K562 (cell line): ENCODE measurements at places on chromosomes 13 and 19.
A peak's percentile ranks its signal among the peaks of the same experiment; 100 is the strongest.

DNA sequence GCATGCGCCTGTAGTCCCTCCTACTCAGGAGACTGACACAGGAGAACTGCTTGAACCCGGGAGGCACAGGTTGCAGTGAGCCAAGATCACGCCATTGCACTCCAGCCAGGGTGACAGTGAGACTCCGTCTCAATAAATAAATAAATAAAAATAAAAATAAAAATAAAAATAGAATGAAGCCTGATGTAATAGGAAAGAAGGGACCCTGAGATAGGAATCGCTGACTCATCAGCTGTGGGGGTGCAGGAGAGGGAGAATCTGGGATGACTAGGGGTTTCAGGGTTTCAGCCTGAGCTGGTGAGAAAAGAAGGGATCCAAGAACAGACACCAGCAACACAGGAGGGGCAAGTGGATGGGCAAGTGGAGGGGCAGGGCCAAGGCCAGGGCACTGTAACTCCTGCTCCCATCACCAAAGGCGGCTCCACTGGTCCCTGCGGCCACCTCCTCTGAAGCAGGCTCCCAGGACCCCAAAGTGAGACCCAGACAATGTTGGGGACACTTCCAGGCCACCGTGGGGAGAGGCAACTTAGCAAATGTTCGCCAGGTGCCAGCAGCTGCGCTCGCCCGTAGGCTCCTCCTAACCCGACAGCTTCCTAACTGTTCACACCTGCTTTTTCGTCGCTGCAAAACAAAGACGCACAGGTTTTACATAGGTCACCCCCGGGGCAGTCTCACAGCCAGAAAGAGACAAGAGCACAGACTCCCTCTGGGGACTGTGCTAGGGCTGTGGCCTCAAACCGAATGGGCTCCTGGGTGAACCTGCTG, 1.2 kb downstream of the HAUS8 start:
- DNase-seq: peak; percentile 51

GRCh38 chr13:42125046-42125445, 76.6 kb downstream of the DGKH start:
- no peak for DNase-seq

- no peak for DNase-seq
Observed at GRCh38 chr19:9531933-9532332, 6.5 kb downstream of the ZNF426 start.

DNA sequence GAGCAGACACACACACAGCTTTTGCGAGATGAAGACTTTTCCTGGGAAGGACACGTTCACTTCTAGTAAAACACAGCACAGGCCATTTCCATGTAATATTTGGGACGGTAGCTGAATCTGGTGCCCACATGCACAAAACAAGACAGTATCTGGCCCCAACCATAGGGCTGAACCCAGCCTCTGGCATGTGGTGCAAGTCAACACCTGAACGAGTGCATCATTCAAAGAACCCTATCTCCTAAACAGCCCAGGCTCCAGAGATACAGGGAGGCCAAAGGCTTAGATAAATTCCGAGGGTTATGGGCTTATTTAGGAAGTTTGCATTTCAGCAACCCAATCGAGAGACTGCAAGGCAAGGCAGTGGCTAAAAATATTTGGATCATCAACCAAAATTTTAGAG, 2.7 kb upstream of the TFDP1 start:
- DNase-seq: no peak

GRCh38 chr13:74560325-74560724, 426.1 kb upstream of the KLF12 start:
- no peak for DNase-seq

GRCh38 chr13:103104340-103104739, 38.1 kb upstream of the SLC10A2 start:
- DNase-seq: no peak

DNA sequence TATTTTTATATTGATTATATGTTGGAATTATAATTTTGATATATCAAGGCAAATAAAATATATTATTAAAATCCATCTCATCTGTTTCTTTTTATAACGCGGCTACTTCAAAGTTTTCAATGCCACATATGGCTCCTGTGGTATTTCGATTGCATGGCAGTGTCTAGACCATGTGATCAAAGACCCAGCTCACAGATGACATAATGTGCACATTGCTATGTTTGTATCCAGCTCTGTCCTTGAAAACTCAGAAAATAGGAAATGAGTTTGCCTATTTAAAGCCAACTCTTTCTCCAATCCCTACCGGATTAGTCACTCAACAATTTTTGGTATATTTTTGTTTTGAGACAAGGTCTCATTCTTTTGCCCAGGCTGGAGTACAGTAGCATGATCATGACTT, 26.2 kb downstream of the TMTC4 start:
- no peak for DNase-seq

- no peak for DNase-seq
Observed at GRCh38 chr13:75136151-75136550, 345.8 kb downstream of the TBC1D4 start.

GRCh38 chr13:72025836-72026235, 158.8 kb upstream of the DACH1 start:
- DNase-seq: no peak

DNA sequence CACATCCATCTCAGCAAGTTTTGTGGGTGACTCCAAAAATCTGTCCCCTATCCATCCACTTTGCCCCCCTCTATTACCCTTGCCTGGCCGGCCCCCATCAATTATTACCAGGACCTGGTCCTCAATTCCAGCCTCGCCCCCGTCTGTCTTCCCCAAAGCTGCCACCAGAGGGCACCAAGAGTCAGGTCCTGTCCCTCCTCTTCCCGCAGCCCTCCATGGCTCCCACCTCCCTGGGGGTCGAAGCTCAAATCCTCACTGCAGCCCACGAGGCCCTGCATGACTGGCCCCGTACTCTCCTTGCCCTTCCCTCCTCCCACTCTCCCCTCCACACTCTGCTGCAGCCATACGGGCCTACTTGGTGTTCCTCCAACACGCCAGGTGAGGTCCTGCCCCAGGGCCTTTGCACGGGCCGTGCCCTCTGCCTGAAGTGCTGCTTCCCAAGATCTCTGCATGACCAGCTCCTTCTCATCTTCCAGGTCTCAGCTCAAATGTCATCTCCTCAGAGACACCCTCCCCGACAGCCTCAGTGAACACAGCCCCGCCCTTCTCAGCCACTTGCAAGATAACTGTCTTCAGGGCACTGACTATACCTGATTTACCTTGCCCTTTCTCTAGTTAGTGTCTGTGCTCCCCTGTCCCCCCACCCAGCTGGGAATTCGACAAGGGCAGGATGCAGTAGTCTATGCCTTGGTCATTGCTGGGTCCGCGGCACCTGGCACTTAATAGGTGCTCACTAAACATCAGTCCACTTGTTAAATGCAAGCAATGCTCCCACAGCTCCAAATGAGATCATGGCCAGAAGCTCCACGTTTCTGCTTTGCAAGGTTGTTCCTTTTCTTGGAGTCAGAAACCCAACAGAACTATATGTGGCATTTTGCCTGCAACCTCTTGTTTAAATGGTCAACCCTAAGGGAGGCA, 16.8 kb upstream of the SEMA6B start:
- peak; percentile 81 for DNase-seq

- no peak for DNase-seq
Observed at GRCh38 chr13:67776151-67776550, 546.0 kb upstream of the PCDH9 start.

DNA sequence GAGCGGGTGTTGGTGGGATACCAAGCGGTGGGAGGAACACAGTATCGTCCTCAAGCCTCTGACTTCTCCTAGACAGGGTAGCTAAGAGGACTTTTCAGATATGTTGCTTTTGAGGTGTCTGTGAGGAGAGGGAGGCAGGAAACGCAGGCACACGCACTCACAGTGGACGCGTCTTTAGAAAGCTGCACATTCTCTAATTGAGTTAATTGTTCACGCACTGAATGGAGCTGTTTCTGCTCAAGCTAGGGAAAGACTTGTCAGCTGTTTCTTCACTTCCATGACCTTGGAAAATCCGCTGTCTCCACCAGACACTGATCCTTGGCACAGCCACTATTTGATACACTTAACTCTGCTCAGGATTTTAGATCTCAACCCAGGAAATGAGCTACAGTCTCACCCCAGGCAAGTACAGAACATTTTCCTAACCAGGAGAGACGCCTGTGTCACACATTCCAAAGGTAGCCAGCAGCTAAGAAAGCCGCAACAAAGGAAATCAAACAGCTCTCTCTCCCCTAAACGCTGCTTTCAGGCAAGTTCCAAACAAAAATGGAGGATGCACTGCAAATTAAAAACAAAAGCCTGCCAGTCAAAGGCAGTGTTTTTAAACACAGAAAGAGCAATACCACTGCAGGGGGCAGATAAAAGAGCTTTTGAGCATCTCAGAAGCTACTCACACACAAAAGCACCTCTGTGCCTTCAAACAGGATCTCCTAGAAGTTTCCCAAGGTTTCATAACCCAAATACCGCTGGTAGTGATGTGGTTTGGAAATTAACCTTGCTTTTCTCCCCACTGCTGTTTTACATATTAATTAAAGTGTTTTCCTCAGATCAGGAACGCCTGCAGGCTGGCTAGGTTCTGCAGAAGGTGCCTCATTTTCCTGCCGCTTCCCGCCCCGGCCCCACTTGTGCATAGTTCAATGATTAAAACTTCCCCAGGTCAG, 57.3 kb downstream of the IRS2 start:
- DNase-seq: no peak

DNA sequence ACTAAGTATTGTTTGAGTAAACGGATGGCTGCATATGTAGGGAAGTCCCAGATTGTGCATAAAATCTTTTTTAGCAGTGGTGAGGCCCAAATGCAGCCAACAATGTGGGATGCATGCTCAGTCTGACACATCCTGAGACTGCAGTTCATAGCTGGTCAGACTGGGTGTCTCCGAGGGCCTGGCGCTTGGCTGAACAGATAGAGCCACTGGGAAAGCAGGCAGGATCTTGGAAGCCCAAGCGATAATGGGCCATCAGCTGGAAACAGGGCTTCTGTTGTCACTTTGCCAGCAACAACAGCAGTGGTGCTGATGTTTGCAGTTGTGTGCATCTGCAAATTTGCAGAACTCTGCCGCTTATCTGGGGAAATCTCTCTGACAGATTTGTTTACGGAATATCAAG, 36.1 kb downstream of the MTUS2 start:
- no peak for DNase-seq

GRCh38 chr19:55526216-55527196, 10.4 kb downstream of the SBK2 start:
- no peak for DNase-seq

GRCh38 chr13:33684874-33685273, 133.1 kb upstream of the RFC3 start:
- DNase-seq: no peak

DNA sequence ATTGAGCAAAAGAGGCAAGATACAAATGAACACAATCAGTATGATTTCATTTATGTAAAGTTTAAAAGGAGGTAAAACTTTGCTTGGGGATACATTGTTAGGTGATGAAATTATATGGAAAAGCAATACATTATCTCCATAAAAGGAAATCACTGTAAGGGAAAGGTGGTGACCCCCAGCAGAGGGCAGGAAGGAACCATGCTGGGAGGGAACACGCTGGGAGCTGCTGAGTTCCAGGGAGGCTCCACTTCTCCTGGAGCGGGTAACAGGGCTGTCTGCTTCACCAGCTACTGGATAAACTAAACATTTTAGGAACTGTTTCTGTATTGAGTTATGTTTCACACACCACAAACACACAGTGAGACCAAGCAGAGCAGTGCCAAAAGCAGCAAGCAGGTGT, 91.2 kb downstream of the KATNAL1 start:
- no peak for DNase-seq

DNA sequence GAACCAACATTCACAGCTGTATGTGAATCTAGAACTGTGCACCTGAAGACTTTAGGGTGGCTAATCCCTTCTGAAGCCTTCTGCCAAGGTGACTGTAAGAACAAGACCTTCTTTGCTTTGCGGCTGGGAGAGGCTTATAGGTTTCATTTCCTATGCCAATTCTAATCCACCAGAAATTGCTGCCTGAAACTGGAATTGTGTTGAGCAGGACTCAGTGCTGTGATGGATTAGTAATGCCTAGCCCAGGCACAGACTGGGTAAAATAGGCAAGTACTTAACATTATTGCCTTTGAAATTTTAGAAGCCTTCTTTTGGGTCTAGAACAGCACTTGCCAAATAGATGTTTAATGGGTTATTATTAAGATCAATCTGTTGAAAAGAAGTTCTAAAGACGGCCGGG, 11.5 kb downstream of the SLC25A23 start:
- no peak for DNase-seq

DNA sequence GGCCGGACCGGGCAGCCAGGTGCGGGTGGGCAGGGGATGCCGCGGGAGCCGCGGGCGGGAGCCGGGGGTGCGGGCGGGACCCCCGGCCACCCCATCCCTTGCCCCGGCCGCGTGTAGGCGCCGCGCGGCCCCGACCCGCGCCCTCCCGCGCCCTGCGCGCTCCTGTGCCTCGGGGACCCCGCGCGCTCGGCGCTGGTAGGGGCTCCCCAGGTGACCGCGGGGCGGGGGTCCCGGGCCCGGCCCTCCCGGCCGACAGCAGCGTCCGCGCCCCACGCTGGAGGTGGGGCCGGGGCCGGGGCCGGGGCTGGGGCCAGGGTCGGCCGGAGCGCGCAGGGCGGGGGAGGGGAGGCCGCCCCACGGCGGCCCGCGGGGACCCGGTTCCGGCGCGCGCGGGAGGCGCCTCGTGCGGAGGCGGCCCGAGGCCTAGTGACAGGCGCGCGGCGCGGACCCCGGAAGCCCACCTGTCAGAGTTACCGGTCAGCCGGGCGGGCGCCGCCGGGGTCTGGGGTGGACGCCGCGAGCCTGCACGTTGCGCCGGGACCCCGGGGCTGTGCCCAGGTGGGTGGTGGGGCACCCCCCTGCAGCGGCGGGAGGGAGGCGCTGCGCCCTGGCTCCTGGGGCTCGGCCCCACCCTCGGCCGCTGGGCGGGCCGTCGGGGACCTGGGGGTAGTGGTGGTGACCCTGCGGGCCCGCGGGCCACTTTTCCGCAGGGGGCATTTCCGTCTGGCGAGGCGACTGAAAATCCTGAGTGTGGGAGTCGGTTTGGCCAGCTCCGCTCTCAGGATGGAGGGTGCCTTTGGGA, 518 bp downstream of the TFDP1 start:
- peak; percentile 33 for DNase-seq

GRCh38 chr19:50434525-50434924, 1.8 kb downstream of the MYBPC2 start:
- peak; percentile 53 for DNase-seq

DNA sequence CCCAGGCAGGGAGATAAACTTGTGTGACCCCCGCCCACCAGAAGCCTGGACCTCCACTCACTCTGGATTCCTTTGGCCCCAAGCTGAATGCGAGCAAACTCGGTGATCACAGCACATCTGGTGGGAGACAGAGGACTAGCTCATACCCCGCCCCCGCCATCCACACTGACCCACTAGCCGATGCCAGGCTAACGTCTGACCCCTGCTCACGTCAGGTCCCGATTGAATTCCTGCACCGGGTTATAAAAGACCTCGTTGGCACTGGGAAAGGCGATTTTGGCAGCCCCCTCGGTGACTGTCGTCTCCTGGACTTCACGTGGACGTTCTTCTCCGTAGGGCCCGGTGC, 631 bp downstream of the TRMT1 start:
- DNase-seq: peak; percentile 27

GRCh38 chr13:53174545-53174944, 145.9 kb downstream of the OLFM4 start:
- DNase-seq: no peak

DNA sequence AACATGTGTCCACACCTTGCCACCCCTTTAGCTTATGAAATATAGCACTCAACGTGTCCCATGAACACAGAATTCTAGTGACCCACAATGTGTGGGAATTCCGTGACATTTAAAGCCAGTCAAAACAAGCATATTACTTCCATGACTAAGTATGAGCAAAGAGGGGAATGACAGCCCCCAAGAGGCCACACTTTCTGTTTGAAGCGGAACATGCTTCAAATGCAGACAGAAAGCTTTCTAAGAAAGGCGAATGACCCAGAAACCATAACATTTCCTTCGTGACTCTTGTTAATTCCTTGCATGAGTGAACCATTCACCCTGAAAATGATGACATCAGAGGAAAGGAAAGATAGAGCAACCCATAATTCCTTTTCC, 122.0 kb upstream of the FNDC3A start:
- DNase-seq: no peak
